ENCODE measurements at places on chromosomes 4 and X.

- no peak for DNase-seq
Measured at GRCh38 chrX:101429934-101430333, 21.9 kb downstream of the HNRNPH2 start.

DNA sequence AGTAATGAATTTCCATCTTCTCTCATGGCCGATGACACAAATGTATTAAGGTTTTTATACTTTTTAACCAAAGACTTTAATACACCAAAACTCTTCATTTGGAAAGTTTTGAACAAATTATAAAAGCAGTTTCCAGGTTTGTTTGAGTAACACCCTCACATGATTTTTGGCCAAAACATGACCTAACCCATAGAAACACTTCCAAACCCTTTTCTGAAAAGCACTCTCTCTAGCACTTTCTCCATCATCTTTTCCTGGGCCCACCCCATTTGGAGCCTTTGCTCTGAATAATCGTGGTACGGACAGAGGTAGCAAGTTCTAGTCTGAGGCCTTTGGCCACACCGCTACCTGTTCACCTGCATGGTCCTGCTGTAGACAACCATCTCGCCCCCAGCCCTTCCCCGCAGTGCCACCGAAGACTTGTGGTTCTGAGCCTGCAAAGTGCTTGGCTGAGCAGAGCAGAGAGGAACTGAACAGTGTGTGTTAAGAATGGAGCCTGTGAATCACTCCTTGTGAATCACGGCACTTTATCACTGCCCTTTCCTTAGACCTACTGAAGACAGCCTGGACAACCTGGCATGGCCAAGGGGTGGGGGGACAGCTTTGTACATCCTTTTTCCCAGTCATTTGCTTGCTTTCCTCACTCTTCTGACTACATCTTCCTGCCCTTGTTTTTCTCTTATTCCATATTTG, 181.8 kb downstream of the PTTG2 start:
- no peak for DNase-seq

GRCh38 chr4:168421671-168422070, 58.6 kb downstream of the DDX60L start:
- DNase-seq, result no peak

DNA sequence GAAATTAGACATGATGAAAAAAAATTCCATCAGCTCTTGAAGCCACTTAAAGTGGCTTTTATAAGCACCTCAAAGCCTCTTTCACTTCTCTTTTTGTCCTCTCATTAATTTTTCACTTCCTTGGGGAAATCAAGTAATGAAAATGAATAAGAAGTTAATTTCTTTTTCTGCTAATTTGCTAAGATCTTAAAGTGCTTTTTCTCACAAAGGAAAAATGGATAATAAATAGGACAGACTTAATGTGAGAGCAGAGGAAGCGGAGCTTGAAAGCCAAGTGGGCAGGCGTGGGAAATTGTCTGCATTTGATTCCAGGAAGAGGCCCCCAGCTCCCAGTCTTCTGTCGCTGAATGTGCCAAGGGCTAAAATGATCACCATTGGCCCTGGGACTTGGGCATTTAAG, 28.6 kb downstream of the CDS1 start:
- DNase-seq, result no peak

- no peak for DNase-seq
Measured at GRCh38 chrX:150688911-150689451, 4.2 kb upstream of the MTMR1 start.

DNA sequence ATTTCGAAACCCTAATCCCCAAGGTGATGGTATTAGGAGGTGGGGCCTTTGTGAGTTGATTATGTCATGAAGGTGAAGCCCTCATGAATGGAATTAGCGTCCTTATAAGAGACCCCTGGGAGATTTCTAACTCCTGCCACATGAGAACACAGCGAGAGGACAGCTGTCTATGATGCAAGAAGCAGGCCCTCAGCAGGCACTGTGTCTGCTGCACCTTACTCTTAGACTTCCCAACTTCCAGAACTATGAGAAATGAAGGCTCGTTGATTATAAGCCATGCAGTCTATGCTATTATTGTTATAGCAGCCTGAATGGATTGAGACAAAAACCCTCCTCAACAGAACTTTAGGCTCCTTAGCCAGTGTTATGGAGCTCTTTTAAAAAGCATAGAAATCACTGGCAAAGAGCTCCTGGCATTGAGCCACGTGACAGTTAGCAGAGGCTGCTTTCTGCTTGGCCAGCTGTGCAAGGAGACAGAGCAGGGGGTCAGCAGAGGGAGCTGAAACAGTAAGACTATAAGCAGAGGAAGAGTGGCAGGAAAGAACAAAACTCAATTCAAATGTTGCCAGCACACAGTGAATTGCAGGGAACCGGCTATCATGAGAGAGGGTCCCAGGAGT, 219.2 kb upstream of the FAT1 start:
- no peak for DNase-seq

GRCh38 chrX:97556359-97556758, 672.7 kb downstream of the RPA4 start:
- DNase-seq, result no peak

- DNase-seq, result no peak
Measured at GRCh38 chrX:771536-771935, 140.9 kb downstream of the SHOX start.

Measured in GM12865 (cell line).